ENCODE measurements at places on chromosomes 11 and 22. TPM values are rescaled to one million over a fixed set of nuclear protein-coding genes. Genes with fewer than 3 reads are reported as not detected.

DNA sequence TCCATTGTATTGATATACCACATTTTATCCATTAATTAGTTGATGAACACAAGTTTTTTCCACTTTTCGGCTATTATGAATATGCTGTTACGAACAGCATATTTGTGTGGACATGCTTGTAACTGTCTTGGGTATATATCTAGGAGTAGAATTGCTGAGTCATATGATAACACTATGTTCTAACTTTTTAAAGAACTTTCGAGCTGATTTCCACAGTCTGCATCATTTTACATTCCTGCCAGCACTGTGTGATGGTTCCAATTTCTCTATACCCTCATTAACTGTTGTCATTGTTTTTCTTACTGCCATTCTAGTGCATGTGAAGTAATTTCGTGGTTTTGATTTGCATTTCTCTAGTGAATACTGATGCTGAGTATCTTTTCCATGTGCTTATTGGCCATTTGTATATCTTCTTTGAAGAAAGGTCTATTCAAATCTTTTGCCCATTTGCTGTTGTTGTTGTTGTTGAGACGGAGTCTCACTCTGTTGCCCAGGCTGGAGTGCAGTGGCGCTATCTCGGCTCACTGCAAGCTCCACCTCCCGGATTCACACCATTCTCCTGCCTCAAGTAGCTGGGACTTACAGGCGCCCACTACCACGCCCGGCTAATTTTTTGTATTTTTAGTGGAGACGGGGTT lies 7.4 kb upstream of the RCE1 start:
- DNase-seq: no peak

DNA sequence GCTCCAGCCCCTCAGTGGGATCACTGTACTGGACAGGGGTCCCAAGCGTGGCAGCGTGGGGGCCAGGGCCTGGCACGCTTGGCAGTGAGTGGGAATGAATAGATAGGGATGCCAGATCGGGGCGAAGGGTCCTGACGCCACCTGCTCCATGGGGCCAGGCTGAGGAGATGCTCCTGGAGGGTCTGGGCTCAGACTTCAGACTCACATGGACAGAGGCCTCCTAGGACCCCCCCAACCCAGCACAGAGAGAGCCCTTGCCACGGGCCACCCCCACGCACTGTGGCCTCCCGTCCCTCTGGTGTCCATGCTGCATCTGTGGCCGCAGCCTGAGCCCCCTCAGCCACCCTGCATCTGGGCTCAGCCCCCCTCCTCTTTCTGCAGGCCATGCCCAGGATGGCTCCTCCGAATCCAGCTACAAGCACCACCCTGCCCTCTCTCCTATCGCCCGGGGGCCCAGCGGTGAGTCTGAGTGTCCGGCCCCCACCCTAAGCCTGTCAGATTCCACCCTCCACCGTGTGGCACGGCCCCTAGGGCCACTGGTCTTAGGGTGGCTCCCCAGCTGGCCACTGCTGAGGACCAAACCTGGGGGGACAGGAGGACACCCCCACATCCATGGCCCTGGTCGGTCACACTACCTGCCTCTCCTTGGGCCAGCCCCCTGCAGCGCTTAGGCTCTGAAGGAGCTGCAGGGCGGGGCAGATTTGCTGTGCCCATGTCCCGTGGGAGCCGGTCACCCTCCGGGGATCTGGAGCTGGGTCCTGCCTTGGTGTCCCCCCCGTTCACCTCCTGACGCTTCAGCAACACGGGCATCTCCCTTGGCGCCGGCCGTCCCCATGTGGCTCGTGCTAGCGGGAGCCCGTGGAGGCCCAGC lies 2.7 kb downstream of the MUC5AC start:
- no peak for DNase-seq

DNA sequence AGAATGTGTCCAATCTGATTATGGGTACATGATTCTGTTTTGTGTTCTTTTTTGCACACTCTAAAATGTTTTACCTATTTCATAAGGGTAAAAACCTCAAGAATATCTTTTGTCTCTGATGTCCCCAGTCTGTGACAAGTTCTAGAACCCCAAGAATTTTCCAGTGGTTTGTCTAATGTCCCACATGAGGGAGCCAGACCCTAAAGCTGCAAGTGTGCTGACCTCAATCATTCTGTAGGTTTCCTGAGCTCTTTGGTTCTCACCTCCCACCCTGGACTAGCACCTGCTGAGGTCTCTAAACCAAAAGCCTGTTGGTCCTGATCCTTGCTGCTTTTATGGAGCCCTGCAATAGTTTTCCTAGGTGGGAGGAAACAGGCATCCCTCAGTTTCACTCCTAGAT lies 149.8 kb upstream of the MPPED2 start:
- DNase-seq: no peak

GRCh38 chr11:47565340-47566148 lies at the start of gene PTPMT1:
Gene PTPMT1 (plus strand): TSS chr11:47565599. CDS start chr11:47565623, 24 bp downstream.
- DNase-seq: peak; percentile 55

DNA sequence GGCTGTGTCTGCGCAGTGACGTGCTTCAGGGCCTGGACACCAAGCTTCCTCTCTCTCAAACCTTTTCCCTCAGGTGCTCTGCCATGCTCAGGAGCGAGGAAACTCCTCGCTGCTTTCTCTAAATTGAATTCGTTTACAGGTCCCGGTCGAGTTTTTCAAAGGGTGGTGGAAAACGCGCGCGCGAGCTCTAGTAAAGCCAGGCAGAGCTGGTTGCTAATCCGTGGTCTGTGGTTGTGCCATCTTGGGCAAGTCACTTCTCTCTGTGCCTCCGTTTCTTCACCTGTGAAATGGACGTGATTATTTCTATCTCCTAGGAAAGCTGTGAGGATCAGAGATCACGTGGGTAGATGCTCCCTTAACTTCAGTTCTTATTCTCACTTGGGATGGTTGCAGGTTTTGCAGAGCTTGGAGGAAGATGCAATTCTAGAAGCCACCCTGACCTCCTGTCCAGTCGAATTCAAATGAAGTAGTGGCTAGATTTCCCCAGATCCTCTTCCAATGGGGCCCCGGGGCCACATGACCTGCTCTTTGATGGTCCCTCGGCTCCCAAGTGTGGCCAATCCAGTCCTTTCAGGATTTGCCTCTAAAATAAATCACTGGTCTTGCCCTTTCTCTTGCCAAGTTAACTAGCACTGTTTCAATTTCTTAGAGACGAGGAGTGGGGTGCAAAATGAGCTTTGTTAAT lies 10.5 kb upstream of the ALX4 start:
- DNase-seq: no peak

GRCh38 chr11:84522331-84522730 lies 1104.8 kb downstream of the DLG2 start:
- DNase-seq: no peak

GRCh38 chr11:67308031-67308866 lies 4.9 kb downstream of the SSH3 start:
- no peak for DNase-seq

DNA sequence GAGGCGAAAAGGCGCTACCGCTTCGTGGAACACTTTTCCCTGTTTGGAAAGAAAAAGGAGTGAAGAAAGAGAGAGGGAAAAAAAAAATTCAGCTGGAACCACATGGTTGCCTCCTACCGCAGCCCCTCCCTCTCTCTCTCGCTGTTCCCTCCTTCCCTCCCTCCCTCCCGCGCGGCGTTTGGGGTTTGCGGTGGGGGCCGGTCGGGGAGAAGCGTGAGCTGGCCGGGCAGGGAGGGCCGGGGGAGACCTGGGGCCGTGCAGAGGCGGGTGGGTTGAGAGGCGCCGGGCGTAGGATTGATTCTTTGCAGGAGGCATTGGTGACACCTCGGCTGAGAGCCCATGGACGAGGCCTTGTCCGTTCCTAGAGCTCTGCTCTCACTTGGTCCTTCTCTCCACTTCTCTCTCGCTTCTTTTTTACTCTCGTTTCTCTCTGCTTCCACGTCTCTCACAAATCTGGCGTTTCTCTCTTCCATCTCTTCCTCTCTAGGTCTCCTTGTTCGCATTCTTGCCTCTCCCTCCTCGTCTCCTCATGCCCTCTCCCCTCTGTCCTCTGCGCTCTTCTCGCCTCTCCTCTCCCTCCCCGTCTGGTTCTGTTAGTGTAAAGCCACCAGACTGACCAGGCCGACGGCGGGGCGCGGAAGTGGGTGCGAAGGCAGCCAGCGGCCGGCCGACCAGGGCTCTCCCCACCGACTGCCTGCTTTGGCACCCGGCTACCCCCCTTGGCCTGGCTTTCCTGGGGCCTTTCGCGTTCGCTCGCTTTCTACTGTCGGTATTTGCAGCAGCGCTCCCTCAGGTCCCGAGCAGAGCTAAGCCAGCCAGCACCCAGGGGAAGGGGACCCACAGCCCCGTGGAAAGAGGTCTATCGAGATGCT lies at the start of gene CLMP:
Gene CLMP (minus strand): TSS at position 61 of the 872 bp plus-strand sequence. CDS start 308 bp downstream, outside the sequence.
- DNase-seq: no peak

DNA sequence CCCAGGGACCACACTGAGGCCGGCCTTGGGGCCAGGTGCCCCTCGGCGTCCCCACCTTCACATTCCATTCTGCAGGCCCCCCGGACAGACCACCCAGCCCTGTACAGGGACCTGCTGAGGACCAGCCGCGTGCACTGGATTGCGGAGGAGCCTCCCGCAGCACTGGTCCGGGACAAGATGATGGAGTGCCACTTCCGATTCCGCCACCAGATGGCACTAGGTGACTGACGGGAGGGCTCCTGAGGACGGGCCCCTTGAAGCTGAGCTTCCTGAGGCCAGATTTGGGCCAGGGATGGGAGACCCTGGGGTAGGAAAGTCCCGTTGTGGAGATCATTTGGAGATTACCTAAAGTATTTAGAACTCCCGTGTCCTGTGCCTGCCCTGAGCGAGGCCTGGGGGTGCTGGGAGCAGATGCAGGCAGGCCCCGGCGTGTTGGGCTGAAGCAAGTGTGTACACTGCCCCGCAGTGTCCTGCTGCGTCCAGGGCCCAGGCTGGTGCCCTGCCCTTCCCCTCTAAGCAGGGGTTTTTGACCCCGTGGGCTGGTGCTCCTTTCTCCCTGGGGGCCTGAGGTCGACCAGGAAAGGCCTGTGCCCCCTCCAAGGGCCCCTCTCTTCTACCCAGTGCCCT lies 20.0 kb downstream of the TRMU start:
- peak; percentile 72 for DNase-seq

- no peak for DNase-seq
Observed at GRCh38 chr11:69156673-69157155, 979 bp downstream of the SMIM38 start.

- DNase-seq: no peak
Observed at GRCh38 chr11:131422029-131422428, 51.6 kb downstream of the NTM start.

DNA sequence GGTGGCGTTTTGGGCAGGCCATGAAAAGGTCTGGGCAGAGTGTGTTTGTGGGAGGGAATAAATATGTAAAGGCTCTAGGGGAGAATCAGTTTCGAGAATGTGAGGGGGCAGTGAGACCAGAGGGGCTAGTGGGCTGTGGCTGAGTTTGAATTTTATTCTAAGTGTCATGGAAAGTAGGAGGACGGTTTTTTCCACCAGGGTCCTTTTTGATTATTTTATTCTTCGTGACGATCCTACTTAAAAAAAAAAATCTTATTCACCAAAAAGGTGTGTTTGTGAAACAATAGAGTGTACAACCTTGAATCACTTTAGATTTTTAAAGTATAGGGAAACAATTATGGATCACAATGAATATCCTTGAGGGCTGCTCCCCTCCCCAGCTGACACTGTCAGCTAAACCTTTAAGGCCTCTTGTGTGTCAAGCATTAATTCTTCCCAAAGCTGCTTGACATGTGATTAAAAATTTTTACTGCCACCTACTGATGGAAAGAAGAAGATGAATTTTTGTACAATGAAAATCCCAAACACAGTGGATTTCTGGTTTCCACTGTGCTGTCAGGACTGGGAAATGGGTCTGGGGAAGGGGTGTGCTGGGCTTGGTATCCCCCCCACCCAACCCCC lies 107.5 kb upstream of the OR4B1 start:
- DNase-seq: peak; percentile 65

- no peak for DNase-seq
Observed at GRCh38 chr22:32414191-32414590, 2.1 kb upstream of the RTCB start.

GRCh38 chr11:119195680-119196079 lies 10.4 kb downstream of the NHERF4 start:
- peak; percentile 50 for DNase-seq

GRCh38 chr11:128915149-128915521 lies 24.0 kb downstream of the KCNJ5 start:
- DNase-seq: no peak

DNA sequence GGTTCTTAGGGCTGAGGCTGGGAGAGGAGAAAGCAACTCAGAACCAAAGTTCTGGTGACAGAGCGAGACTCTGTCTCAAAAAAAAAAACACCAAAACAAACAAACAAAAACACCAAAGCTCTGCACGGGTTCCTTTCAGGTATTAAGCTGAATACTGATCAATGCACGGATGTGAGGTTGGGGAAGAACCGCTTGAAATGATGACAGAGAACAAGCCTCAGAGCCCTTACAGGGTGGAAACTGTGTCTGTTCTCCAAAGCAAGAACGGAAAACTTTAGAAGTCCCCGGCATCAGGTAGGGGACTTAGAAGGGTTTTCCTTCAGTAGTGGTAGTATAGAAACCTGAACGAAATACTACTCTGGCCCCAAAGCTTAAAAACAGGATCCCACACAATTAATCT lies 260.0 kb downstream of the TBC1D22A start:
- DNase-seq: no peak

- no peak for DNase-seq
Observed at GRCh38 chr22:49303061-49303735, 524.5 kb downstream of the BRD1 start.

DNA sequence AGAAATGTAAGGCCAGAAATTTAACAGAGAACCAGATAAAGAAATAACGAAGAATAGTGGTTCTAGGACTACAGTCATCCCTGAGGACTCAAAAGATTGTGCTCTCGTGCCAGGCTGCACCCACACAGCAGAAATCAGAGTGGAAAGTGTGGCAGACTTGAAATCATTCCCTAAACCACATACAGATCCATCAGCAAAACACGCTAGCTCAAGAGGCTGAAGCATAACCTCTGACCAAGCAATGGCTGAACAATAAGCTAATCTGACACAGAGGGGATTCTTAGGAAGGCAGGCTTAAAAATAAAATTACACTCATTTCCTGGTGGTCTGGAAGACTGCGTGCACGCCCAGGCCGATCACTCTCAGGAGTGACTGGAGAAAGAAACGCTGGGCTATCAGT lies 19.0 kb downstream of the NCF4 start:
- DNase-seq: no peak

- DNase-seq: no peak
Observed at GRCh38 chr11:127035824-127036223, 35.3 kb upstream of the KIRREL3 start.

GRCh38 chr22:30423301-30423958 lies 2.1 kb upstream of the MTFP1 start:
- DNase-seq: no peak

The SLC5A12 gene
- not detected for polyA plus RNA-seq

The MS4A7 gene
- polyA plus RNA-seq: not detected

The NRGN gene
- 3.5 TPM for polyA plus RNA-seq

The OSM gene
- polyA plus RNA-seq: not detected

The CDC42EP2 gene
- 10.1 TPM for polyA plus RNA-seq

Data from A549 (cell line).